ENCODE measurements at places on chromosomes 4 and X.

GRCh38 chr4:76210452-76210851 is 3.2 kb downstream of the SCARB2 start:
- DNase-seq: no peak

GRCh38 chrX:136687457-136687856 is 39.5 kb downstream of the CD40LG start:
- DNase-seq: no peak

DNA sequence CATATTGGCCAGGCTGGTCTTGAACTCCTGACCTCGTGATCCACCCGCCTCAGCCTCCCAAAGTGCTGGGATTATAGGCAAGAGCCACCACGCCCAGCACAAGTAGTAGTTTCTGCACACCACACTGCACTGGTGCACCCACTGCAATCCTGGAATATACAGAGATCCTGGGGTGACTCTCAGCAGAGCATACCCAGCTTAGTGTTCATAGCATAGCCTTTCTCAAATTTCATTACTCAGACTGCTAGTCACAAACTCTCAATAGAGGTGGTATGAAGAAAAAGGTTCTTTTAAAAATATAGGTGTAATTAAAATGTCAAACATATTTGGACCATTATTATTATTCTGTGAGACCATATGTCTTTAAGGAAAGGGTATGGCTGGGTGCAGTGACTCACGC is 6.2 kb upstream of the ARHGAP10 start:
- DNase-seq: no peak

DNA sequence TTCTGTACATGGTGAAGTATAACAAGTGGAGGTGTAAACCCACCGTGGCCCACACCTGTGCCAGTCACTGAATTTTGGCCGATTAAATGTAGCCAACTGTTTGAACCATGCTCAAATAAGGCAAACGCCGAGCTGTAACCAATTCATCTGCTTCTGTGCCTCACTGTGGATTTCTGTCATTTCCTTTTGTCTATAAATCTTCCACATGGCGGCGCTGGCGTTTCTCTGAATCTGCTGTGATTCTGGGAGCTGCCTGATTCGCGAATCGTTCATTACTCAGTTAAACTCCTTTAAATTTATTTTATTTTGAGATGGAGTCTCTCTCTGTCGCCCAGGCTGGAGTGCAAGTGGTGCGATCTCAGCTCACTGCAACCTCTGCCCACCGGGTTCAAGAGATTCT is 19.2 kb downstream of the SUPT20HL2 start:
- DNase-seq: no peak

DNA sequence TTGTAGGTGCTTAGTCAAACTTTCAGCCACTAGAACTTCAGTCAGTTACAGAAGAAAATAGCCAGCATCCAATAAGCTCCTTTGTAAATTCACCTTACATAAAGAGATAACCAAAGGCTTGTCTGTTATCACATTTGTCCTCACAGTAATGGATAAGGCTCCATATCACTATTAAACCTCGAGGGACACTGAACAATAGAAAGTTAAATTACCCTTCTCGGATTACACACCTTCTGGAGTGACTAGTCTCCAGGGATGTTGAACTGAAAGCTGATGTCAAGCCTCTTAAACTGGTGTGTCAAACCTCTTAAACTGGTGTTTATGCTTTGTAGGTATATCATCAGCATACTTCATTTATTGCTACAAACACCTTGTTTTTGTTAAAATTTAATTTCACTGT is 639.0 kb downstream of the CENPC start:
- DNase-seq: no peak

- DNase-seq: no peak
Measured at GRCh38 chr4:125529071-125529470, 214.3 kb downstream of the FAT4 start.

- DNase-seq: no peak
Measured at GRCh38 chr4:68372588-68372987, 22.7 kb upstream of the YTHDC1 start.

GRCh38 chr4:111393781-111394180 is 751.5 kb upstream of the FAM241A start:
- DNase-seq: no peak

DNA sequence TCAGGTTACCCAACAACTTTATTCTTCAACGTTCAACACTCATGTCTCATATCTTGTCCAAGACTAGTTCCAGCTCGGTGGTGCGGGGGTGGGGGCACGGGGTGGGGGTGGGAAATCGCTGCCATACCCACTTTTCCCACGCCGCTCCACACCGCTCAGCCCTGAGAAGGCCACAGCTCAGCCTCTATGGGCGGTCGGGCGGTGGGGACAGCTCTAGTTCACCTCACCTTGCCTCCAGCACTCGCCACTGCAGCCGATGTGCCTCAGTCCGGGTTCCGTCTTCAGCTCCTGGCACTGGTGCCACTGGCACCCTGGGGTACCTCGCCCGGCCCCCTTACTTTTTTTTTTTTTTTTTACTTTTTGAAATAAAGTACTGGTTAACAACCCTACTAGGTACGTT is 522.2 kb downstream of the PCDH19 start:
- no peak for DNase-seq

GRCh38 chr4:34157547-34157946 is 2086.8 kb downstream of the ARAP2 start:
- DNase-seq: no peak

DNA sequence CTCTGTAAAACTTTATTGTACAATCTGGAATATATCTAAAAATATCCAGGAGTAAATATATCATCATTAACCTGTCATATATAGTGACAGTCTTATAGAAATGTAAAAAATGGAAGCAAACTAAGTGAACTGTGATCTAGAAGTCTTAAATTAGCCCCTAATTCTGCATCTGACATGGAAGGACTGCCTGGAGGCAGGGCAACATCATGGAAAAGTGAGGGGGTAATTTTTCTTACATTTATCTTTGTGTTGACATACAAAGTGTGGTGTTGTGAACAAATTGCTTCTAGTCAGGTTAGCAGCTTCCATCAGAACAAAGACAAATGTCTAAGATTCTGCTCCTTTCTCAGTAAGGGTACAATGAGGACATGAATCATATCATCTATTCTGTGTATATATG is 186.3 kb downstream of the C4orf33 start:
- DNase-seq: no peak

- DNase-seq: no peak
Measured at GRCh38 chr4:3766785-3767569, 792 bp downstream of the ADRA2C start.

DNA sequence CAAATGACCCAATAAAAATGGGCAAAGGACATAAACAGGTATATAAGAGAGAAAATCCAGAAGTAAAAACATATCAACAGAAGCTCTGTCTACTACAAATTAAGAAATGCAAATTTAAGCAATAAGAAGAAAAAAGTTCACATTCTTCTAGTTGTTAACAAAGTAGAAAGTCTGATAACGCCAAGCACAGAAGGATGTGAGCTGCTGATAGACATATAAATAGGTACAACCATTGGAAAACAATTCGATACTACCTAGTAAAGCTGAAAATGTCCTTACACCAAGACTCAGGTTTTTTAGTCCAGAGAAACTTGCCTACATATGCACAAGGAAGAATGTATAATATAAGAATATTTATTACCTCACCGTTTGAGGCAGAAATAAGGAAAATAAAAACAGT is 35.8 kb upstream of the SLAIN2 start:
- no peak for DNase-seq

DNA sequence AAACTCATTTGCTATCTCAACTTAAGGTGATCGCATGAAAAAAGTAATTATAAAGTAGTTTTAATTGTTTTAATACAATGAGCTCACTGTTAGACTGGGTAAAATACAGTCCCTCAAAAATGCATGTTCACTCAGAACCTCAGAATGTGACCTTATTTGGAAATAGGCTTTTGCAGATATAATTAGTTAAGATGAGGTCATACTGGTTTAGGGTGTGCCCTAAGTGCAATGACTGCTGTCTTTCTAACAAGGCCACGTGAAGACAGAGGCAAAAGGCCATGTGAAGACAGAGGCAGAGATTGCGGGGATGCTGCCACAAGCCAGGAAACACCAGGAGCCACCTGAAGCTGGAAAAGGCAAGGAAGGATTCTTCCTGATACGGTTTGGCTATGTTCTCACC is 262.1 kb downstream of the NKX6-1 start:
- DNase-seq: no peak

DNA sequence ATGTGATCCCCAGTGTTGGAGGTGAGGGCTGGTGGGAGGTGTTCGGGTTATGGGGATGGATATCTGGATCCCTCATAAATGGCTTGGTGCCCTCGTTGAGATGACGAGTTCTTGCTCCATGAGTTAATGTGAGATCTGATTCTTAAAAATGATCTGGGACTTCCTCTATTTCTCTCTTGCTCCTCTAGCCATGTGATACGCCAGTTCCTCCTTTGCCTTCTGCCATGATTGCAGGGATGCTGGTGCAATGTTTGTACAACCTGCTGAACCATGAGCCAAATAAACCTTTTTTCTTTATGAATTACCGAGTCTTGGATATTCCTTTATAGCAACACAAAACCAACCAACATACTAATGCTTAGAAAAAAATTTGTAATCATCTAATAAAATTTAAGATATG is 56.6 kb downstream of the STAP1 start:
- DNase-seq: no peak

DNA sequence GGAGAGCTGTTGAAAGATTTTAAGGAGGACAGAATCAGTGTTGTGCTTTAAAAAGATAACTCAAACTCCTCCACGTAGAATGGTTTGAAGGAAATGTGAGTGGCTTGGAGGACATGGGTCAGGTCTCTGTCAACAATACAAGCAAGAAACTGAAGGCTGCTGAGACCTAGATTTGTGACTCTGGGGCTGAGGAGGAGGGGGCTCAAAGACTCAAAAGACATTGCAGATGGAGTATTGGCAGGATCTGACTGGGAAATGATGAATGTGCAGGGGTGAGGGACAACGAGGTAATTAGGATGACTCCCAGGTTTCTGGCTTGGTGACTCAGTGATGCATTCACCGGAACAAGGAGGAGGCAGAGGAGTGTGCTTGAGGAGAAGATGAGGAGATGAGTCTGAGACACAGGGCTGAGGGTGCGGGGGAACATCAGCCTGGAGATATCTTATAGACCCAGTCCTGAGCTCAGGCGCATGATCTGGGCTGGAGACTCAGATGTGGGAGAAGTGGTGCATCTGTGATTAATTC is 3.3 kb upstream of the RPS4X start:
- DNase-seq: no peak

DNA sequence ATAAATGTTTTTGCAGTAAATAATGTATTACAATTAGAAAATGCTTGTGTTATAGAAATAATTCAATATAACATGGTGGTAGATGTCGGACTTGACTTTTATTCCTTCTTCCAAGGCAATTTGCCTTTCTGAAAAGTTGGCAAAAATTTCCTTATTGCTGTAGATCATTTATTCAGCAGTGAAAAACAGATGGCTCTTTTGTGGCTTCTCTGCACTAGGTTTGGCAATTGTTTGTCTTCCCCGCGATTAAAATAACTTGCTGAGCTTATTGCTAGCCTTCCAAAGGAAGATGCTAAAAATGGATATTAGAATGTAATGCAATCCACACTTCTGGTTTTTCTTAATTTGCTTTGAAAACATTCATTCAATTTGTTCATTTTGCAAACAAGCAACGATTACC is 1977.9 kb upstream of the ADGRL3 start:
- DNase-seq: no peak

DNA sequence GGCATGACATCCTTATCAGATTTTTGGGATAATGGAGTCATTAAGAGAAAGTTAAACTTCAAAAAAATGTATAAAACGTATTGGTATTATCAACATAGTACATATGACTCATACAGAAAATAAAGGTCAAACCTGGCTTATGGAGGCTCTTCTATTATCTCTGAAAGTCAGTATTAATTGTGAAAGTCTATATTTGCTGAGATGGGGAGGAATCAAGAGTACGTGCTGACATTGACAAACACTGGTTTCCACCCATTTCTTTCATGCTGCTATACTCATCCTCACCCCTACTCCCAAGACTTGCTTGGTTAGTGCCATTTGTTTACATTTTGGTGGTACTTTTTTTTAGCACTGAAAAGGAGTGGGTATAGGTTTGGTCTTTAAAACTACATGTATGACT is 30.8 kb upstream of the PLA2G12A start:
- DNase-seq: no peak

GRCh38 chr4:22417408-22417807 is 98.5 kb downstream of the ADGRA3 start:
- no peak for DNase-seq

- no peak for DNase-seq
Measured at GRCh38 chrX:54043056-54043455, 1.2 kb downstream of the PHF8 start.

GRCh38 chr4:114599231-114599902 is 760 bp downstream of the UGT8 start:
- DNase-seq: peak; percentile 40

DNA sequence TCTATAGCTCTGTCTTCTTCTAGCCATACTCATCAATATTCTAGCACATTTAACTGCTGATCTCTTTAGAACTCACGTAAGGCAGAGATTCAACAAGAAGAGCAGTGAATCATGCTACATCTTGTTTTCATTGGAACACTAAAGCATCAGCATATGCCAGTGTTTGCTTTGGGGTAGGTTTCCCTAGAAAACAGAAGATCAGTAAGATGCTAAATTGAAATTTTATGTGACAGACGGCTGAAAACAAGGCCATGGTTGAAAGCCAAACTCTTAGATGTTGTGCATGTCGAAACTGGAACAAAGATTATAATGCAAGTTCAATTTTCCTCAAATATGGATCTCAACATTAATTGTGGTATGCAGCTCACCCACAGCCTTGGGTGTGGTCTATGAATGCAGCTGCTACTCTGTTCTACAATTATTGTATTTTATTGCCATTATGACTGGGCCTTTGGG is 107.6 kb downstream of the PDLIM5 start:
- DNase-seq: no peak

DNA sequence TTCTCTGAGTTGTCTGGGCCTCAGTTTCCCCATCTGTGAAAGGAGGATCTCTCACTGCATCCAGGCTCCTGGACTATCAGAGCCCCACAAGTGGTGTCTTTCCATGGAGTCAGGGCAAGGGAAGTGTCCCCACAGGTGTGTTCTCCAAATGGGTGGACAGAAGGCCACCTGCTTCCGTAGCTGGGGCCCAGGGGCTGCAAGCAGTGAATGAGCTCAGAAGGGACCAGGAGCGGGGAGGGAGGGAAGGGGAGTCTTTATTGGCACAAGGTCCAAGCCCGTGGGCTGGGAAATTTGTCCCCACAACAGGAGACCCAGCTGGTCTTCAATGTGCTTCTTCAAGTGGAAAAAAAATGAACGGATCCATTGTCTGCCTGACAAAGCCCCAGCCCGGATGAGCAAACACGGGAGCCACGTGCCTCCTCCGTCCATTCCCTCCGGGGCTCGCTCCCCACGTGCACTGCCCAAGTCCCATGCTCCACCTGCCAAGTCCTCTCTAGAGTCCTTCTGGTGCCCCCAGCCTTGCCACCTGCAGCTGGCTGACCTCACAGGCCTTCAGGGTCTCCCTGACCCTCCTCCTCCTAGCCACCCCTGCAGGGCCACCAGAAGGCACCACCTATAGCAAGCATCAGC is 72.0 kb downstream of the JAKMIP1 start:
- DNase-seq: no peak

- DNase-seq: no peak
Measured at GRCh38 chr4:14383652-14384051, 618.6 kb upstream of the CPEB2 start.
